Globus pallidus (tissue), 1 donor: ENCODE measurements at places on chromosomes 1 and 21.

- no peak for DNase-seq
Measured at GRCh38 chr1:222064388-222065211, 322.7 kb upstream of the DUSP10 start.

- no peak for DNase-seq
Measured at GRCh38 chr1:3159121-3159520, 90.1 kb downstream of the PRDM16 start.

DNA sequence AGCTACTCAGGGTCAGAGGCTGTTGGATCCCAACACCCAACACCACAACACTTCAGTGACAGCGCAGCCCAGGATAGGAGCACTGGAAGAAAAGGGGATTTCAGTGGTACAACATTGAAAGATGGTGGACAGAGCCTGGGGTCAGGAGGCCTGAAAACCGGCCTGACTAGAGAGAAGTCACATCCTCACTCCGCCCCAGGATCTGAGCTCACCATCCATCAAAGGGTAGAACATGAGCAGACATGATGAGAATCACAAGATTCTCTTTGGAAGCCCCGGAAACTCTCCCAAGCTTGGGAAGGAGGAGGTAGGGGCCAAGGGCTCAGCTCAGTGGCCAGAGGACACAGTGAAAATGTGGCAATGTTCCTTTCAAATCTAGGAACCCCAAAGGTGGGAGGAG, 271.3 kb downstream of the NPHP4 start:
- DNase-seq: no peak

DNA sequence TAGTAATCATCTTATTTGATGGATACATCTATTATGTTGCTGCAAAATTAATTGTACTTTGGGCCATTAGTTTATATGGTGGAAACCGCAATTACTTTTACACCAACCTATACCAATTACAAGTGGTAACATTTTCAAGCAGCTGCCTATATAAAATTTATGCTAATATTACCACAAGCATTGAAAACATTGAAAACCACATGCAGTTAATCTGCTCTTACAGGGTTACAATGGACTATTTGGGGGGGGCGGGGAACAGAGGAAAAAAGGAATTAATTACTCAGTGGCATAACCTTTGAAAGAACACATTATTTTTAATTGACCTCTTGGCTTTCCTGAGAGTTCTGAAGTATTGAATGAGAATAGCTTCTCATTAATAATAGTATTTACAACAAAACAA, 1793.2 kb downstream of the NCAM2 start:
- DNase-seq: no peak

DNA sequence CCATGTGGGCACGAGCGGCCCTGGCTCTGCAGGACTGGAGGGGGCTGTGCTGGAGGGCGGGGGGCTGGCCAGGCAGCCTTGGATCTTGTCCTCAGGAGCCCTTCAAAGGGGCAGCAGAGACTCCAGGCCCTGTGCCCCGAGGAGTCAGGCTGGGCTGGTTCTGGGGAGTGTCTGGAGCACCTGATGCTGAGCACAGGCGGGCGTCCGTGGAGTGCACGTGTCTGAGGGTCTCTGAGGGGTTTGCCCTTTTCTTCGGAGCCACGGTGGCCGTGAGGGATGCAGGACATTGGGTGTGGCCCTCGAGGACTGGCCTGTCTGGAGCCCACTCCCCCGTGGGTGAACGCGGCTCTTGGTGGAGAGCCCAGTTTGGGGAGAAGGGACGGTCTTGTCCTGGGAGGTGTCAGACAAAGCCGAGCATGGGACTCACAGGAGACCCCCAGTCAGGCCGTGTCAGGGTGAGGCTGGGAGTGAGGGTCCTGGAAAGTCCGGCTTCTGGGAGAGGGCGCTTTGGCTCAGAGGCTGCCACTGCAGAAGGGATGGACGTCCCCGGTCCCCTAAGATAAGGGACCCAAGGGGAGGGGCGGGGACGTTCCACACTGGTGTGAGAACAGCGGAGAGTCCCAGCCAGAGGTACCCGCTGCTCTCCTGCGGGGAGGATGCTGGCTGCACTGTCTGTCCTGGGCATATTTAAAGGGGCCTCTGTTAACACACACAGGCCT, 60.8 kb downstream of the COL18A1 start:
- DNase-seq: no peak

DNA sequence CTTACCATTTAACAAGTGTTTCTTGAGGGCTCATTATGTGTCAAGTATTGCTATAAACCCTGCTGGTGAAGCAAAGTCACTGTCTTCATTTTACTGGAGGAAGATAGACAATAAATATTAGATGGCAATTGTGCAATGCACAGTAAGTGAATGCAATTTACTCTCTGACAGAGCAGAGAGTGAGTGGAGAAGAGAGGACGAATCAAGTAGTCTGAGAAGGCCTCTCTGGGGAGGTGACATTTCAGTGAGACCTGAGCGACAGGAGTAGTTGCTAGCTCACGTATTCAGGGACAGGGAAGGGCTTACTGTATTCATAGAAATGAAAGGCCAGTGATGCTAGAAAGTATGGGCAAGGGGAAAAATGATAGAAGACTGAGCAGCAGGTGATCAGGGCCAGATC, 1.2 kb upstream of the NMNAT2 start:
- DNase-seq: no peak
